ENCODE measurements at places on chromosomes 5 and 9.

- no peak for ATAC-seq
These were observed 371.3 kb downstream of the DMRT2 start for GRCh38 chr9:1421436-1421835.

DNA sequence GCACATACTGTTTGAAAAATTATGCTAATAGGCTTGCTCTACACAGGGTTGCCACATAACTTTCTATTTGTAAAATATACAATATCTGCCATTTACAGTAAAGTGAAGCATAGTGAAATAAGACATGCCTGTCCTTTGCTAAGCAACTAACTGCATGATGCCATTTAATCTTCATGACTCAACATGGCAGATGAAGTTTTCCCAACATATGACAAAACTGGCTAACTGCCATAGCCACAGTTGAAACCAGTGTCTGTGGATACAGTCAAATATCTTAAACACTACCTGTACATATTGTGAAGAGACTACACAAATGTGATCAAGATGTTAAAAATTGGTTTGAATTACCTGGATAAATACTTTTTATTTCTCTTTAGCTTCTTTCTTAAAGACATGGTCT is 3.1 kb upstream of the DMAC1 start:
- no peak for ATAC-seq

DNA sequence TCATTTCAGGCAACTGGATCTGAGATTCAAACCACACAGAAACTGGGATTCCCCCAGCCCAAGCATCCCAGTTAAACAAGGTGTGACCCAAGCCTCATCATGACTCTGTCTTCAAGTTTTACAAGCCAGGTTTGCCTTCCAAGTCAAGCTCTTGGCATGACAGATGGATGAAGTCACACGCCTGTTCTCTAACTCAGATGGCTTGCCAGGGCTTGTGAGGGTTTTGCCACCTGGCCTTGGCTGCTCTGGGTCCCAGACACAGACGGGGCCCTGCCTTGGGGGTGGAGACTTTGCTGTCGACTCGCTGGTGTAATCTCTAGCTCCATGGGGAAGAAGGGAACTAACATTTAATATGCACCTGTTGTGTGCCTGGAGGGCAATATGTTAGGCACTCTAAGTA is 95.8 kb upstream of the RARS1 start:
- no peak for ATAC-seq

GRCh38 chr9:5850724-5851122 is 17.8 kb upstream of the ERMP1 start:
- no peak for ATAC-seq

- no peak for ATAC-seq
These were observed 125.4 kb downstream of the PARP8 start for GRCh38 chr5:50791813-50792212.

GRCh38 chr9:4096121-4096520 is 203.7 kb downstream of the GLIS3 start:
- no peak for ATAC-seq

DNA sequence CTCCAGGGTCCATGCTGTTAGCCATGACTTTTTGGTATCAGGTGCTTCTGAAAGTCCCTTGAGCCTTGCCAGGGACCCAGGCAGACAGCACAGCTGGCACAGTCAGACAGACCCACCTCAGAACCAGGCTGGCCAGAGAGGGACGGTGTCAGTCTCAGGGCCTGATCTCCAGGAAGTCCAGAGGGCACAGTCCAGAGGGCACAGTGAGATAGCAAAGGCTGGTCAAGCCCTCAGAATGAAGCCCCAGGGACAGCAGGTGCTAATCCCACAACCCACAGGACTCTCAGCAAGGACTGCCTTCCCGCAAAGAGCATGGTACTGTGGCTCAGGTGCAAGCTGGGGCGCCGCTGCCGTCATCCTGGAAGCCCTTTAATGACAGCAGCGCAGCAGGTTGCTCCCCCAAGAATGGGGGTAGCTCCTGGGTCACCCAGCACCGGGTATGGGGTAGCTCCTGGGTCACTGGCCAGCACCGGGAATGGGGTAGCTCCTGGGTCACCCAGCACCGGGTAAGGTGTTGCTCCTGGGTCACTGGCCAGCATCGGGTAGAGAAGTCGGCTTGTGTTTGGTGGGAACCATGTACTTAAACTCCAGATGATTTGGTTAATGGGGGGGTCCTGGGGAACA is 105.6 kb upstream of the PHYKPL start:
- ATAC-seq: no peak

DNA sequence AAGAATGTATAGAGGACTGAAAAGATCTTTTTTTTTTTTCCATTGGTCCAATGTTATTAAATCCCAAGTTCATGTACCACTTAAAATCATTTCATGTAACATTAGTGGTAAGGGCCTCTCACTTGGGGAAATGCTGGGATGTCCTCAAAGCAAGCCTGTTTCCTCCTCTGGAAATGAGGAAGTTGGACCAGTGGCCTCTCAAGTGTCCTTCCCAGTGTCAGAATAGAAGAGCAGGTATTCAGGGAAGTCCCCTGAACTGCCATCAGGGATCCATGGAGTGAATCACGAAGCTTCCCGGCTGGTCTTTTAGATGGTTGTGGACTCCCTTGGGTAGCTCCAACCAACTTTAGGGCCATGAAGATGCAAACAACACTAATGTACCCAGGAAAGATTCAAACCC is 55.2 kb upstream of the AFAP1L1 start:
- no peak for ATAC-seq

DNA sequence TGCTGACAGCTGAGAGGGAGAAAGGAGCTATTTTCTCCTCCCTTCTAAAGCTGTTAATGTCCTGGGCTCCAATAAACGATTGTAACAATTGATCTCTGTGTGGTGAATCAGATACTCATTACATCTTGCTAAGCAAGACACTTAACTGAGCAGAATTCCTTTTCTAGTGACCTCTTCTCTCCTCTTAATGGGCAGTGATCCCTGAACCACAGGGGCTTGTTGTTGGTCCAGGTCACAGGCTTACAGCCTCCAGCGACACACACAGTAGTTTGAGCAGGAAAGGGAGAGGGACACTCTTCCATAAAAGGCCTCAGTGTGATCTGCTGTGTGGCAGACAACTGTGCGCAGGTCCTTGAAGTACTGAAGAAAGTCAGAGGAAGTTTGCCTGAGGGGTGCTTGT is 58.5 kb upstream of the MYO10 start:
- no peak for ATAC-seq

DNA sequence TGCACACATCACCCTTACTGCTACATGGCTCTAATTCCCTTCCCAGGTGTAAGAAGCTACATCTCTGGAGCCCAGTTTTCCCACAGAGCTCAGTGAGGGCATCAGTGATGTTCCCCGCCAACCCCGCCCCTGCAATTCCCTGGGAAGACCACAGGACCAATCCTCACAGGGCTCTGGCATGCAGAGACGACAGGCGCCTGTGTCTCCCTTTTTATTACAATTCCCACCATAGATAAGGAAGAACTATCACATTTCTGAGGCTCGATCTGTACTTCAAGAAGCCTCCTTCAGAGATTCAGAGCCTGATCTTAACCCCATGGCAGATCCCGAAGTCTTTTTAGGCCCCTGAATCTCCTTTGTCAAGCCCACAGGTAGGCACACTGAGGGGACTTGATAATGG is at the start of gene OR1L6:
Gene OR1L6 (plus strand): TSS at position 301 of the 400 bp plus-strand sequence. CDS start 7,545 bp downstream, outside the sequence.
- no peak for ATAC-seq

GRCh38 chr5:81427566-81427965 is 33.6 kb upstream of the ACOT12 start:
- ATAC-seq: no peak

GRCh38 chr5:176730815-176731475 is 79.4 kb upstream of the UNC5A start:
- ATAC-seq: peak; percentile 34

- no peak for ATAC-seq
These were observed 46.6 kb downstream of the TMEM252 start for GRCh38 chr9:68493958-68494577.

DNA sequence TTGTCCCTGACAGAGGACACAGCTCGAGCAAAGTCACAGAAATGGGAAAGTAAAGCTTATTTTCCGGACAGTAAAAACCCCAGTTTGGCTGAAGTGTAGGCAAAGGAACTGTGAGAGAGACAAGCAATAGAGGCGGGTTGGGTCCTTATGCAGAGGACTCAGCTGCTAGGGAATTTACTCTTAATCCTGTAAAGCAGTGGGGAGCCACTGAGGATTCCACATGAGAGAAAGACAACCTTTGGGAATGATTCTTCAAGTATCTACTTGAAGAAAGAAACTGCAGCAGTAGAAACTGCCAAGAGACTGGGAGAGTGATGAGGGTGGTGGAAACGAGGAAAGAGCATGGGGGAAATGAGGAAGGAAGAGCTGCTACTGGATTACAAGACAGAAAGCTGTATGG is 20.2 kb downstream of the ASTN2 start:
- no peak for ATAC-seq

GRCh38 chr9:134049236-134049635 is 18.6 kb downstream of the BRD3 start:
- no peak for ATAC-seq

DNA sequence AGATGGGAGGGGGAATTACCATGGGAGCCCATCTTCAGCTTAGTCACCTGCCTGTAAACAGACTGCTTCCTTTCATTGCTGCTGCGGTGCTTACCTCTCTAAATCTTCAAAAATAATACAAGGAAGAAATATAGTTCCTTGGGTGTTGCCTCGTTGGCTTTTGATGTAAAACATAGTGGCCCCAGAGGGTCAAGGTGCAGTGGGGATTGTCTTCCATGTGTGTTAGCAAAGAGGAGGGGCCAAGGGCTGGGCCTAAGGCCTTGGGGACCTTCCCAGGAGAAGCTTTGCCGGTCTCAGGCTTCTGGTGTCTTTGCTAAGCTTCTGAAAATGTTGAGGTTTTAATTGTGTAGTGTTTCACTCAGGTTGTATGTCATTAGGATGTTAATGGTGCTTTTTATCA is 90.0 kb downstream of the PDE8B start:
- ATAC-seq: no peak

DNA sequence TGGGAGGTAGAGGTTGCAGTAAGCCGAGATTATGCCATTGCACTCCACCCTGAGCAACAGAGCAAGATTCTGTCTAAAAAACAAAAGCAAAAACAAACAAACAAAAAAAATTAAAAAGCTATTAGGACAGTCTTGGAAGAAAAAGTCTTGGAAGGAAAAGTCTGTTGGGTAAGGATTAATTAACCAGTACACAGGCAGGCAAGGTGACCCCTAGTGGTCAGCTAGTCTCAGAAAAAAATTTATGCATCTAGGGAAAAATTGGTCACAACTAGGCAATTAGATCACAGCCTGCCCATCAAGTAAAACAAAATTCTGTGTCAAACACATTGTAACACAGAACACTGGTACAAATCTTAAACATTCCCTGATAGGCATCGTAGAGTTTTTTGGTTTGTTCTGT is 6.7 kb upstream of the ANKRD18B start:
- no peak for ATAC-seq

DNA sequence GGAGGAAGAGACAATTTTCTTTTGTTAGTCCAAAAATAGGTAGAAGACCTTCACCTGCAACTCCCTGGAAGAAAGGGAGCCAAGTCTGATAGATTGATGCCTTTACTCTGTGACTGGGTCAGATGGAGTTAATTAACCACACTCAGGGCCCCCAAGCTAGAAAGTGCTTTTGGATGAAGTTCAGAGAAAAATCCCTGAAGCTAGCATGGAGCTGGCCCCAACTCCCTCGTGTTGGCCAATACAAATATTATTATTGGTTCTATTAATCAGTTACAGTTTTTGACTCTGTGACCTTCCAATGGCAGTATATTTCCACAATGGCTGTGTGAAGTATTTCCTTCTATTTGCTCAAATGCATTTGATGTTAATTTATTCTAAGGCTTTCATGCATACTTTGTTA is 1753.5 kb downstream of the EFNA5 start:
- ATAC-seq: no peak
